Esophagus squamous epithelium (tissue), 5 donors: ENCODE measurements at places on chromosomes 1 and 21.

DNA sequence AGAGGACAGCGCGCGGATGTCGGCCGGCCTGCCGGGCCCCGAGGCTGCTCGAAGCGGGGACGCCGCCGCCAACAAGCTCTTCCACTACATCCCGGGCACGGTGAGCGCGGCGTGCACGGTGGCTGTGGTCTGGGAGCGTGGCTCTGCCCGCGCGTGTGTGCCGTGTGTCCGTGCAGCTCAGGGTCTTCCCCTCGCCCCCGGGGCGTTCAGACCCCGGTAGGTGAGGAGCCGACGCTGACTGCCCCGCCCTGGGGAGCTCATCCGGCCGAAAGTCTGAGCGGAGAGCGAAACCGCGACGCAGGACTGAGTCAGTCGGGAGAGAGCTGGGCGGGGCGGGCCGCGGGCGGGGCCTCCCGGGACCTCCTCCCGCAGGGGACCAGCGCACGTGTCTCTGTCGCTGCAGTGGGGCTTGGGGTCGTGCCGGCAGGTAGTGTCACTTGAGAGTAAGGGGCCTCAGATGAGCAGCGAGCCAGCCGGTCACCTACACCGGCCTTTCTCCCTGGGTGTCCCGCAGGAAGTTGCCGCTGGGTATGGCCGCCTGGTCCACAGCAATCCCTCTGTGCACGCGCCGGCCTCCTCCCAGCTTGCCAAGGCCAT is 520 bp downstream of the PLEKHN1 start:
- DNase-seq: no peak

- DNase-seq: no peak
Measured at GRCh38 chr21:37378700-37379139, 12.1 kb downstream of the DYRK1A start.

- no peak for DNase-seq
Measured at GRCh38 chr1:234665975-234666605, 56.1 kb upstream of the IRF2BP2 start.

DNA sequence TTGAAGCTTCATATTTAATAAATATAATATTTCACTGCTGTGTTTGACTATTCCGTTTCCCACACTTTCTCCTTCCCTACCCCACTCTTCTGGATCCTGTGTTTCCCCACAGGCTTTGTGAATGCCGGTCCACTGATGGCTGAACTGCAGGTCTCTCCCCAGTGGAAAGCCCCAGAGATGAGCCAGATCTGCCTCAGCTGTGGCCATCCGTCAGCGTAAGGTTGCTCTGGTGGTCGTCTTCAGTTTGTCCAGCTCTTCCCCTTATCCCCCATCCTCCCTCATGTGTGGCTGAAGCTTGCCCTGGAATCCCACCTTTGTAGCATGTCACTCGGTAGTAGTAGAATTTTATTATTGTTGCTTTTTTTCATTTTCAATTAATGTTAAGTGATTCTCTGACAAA is 11.4 kb downstream of the SMAP2 start:
- no peak for DNase-seq

- no peak for DNase-seq
Measured at GRCh38 chr1:153509729-153510354, 25.9 kb downstream of the S100A6 start.

- DNase-seq: no peak
Measured at GRCh38 chr21:35602811-35603362, 457.4 kb downstream of the SETD4 start.

- no peak for DNase-seq
Measured at GRCh38 chr1:4711416-4712275, 57.2 kb downstream of the AJAP1 start.

DNA sequence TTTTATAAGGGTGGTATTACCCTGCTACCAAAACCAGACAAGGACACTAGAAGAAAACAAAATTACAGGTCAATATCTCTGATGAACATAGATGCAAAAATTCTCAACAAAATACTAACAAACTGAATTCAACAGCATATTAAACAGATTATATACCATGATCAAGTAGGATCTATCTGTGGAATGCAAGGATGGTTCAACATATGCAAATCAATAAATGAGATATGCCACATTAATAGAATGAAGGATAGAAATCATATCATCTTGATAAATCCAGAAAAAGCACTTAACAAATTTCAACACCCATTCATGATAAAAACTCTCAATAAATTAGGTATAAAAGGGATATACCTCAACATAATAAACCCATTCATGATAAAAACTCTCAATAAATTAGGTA is 24.3 kb upstream of the MYBPHL start:
- no peak for DNase-seq

DNA sequence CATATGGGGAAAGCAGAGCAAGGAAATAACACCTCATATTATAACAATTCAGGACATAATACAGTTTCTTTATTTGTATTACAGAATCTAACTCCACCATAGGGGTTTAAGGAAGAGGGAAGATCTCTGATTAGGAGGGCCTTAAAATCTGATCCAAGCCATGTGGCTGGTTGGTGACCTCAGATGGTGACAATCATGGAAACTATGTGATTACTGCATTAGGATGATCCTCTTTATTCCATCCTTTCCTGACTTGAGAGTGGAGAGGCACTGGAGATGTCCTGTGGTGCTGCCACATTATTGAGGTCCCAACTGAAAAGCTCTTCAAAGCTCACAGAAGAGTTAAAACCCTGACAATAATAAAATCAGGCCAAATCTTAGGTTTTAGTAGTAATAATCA is 168.1 kb upstream of the BEND5 start:
- DNase-seq: no peak

DNA sequence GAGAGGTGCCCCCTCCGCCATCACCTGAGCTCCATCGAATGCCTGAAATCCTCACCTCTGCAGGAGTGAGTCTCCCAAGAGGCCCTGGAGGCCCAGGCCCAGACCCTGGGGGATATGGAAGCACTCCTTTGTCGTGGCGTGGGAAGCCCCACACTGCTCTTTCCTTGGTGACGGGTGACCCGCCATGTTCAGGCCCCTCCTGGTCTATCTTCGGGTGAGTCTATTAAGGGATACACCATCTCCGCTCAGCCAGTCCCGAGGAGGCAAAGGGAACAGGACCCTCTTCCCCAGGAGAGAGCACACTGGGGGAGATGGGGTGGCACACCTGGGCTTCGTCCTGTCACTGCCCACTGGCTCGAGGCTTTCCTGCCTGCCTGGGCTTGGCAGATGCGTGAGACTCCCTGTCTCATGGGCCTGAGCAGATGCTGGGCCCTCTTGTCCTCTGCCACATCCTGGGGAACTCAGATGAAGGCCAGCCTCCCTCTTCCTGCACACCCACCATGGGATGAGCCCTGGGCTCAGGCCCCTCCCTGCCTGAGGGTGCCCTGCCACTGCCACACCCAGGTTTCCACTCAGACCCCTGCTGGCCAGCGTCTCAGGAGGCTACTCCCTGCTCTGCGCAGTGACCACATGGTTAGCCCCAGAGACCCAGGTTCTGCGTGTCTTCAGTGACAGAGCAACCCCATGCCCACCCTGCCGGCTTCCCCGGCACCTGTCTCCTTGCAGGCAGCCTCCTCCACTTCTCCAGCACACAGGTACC is 3.8 kb upstream of the NPHP4 start:
- no peak for DNase-seq

GRCh38 chr1:106185089-106185488 is 871.4 kb upstream of the PRMT6 start:
- no peak for DNase-seq

DNA sequence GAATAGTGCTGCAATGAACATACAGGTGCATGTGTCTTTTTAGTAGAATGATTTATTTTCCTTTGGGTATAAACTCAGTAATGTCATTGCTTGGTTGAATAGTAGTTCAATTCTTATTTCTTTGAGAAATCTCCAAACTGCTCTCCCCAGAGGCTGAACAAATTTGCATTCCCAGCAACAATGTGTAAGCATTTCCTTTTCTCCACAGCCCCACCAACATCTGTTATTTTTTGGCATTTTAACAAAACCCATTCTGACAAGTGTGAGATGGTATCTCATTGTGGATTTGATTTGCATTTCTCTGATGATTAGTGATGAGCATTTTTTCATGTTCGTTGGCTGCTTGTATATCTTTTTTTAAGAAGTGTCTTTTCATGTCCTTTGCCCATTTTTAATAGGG is 21.9 kb upstream of the EEIG2 start:
- no peak for DNase-seq

GRCh38 chr1:9402256-9402616 is 109.5 kb downstream of the SPSB1 start:
- no peak for DNase-seq

GRCh38 chr1:8429549-8430110 is 111.7 kb downstream of the SLC45A1 start:
- no peak for DNase-seq

GRCh38 chr1:218266356-218266755 is 18.7 kb upstream of the RRP15 start:
- DNase-seq: no peak

DNA sequence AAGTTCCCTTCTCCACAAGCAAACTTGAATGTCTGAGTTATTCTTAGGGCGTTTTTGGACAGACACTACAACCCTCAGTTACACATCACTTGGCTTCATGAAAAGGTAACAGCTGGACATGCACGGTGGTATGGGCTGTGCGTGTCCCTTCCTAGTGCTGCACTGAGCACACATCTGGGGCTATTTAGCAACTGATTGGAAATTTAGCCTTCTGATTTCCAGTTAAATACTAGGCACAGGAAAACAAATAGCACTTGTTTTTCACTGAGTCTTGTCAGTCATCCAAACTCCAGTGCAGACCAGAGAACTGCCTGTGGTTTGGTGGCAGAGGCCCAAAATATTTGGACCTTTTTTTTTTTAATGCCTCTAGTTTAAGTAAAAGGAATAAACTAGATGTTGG is 134.7 kb downstream of the TGFBR3 start:
- DNase-seq: no peak

DNA sequence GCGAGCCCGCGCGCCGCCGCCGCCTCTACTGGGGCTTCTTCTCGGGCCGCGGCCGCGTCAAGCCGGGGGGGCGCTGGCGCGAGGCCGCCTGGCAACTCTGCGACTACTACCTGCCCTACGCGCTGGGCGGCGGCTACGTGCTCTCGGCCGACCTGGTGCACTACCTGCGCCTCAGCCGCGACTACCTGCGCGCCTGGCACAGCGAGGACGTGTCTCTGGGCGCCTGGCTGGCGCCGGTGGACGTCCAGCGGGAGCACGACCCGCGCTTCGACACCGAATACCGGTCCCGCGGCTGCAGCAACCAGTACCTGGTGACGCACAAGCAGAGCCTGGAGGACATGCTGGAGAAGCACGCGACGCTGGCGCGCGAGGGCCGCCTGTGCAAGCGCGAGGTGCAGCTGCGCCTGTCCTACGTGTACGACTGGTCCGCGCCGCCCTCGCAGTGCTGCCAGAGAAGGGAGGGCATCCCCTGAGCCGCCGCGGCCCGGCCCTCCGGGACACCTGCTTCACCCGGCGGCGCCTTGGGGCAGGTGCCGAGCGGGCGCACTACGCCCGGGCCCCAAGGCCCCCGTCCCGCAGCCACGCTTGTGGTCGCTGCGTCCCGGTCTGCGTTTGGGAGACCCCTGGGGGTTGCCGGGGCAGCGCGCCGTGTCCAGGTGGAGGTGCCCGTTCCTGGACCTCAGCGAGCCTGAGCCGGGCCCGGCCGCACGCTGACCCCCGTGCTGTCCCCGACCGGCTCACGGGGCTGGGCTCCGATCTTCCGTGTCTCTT is 944 bp downstream of the B3GALT6 start:
- DNase-seq: no peak

DNA sequence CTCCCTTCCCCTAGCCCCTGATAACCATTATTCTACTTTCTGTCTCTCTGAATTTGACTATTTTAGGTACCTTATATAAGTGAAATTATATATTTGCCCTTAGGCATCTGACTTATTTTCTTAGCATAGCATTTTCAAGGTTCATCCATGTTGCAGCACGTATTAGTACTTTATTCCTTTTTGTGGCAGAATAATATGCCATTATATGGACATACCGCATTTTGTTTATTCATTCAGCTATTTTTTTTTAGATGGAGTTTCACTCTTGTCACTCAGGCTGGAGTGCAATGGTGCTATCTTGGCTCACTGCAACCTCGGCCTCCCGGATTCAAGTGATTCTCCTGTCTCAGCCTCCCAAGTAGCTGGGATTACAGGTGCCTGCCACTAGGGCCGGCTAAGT is 326.2 kb upstream of the PLXNA2 start:
- DNase-seq: no peak
